ENCODE measurements at places on chromosomes 2 and 18. TPM values are rescaled to one million over a fixed set of nuclear protein-coding genes. Genes with fewer than 3 reads are reported as not detected.

KIAA2012 gene
- not detected for total RNA-seq

ABHD1 gene
- total RNA-seq, result not detected

LRRTM1 gene
- not detected for total RNA-seq

ESPNL gene
- total RNA-seq, result 0.15 TPM

DNA sequence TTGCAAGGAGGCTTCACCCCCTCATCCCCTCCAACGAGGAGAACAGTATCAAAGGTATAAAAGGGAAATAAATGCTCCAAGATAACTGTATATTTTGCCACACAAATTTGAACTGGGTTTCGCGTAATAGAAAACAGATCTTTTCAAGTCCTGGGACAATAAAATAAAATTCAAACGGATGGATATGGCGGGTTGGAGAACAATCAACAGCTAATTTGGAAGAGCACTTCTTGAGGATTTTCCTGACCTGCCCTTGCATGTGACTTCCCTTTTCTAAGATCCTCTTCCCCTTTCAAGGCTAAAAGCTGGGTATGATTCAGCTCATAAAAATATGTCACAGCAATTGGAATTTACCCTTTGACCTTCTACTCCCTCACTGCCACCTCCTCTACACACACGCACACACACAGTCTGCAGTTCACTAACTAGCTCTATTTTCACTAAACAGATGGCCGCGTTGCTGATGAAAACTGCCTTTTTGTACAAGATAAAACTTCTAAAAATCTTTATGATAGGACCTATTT, 386.9 kb downstream of the FIGN start:
- DNase-seq, result no peak

- DNase-seq, result no peak
These were observed 254.8 kb downstream of the SATB2 start for GRCh38 chr2:199202964-199203363.

DNA sequence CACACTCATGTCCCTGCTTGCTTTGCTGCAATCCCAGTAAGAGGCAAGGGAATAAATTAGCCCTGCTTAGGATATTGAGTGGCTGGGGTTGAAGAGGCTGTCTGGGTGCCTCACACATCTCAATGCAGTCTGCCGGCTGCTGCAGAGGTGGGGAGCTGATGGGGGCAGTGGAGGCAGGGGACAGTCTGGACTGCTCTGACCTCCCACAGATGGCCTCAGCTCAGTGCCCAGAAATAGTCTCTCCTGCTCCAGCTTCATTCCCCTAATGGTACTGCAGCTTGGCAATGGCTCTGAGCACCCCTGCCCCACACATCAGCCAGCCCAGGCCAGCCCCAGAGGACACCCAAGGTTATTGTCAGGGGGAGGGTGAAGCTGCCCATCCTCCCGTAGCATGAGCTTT, 21.5 kb upstream of the TNS1 start:
- peak; percentile 13 for DNase-seq

GRCh38 chr18:31049189-31049588, 6.6 kb upstream of the DSC3 start:
- no peak for DNase-seq

DNA sequence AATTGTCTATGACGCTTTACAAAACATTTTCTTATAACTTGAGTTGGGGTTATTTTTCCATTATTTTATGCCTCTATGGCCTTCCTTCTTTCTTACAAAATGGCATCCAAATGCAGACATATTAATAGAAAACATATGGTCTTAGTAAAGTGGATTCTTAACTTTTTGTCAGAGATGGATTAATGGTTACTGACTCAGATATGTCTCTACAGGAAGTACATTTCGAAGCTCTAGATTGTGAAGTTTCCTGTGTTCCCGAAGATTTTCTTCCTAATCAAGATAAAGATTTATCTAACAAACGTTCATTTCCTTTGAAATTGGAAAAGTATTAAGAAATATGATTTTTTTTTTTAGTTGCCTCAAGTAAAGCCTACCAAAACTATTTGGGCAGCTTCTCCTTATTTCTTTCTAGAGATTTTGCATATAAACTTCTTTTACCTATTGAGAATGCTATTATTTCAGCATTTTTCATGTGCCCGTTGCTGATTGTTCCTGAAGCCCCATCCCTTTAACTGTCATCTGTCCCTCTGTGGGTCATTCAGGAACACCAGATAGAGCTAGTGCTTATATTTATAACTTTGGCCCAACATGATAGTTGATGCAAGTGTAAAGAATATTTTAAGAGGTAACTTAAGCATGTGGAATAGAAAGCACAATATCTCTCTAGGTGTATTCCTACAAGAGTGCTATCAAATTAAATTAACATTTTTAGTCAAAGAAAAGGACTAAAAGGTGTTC, 498.0 kb downstream of the CCDC85A start:
- DNase-seq, result no peak

GRCh38 chr2:219452361-219453317, 18.0 kb downstream of the SPEG start:
- DNase-seq, result peak; percentile 75

GRCh38 chr18:59426855-59427254, 67.8 kb upstream of the LMAN1 start:
- no peak for DNase-seq

GRCh38 chr18:13269013-13269280, 50.4 kb downstream of the LDLRAD4 start:
- DNase-seq, result no peak
